ENCODE measurements at places on chromosomes 3 and 15.

DNA sequence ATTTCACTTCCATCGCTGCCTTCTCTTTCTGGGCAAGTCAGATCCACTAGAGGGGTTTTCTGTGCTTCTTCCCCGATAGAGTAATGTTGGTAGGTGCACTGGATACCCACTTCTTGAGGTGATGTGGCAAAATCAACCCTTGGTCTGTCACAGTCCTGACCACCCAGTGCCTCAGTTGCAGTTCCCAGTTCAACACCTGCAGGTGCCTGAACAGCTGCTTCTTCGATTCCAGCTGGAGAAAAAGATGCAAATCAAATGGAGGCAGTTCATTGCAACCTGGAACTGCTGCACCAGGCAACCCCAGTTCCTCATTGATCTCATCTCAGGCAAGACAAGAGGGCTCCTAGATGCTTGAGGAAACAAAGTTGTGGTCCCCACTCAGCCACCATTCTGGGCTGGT lies 186.6 kb downstream of the UBE2E2 start:
- DNase-seq, result no peak

DNA sequence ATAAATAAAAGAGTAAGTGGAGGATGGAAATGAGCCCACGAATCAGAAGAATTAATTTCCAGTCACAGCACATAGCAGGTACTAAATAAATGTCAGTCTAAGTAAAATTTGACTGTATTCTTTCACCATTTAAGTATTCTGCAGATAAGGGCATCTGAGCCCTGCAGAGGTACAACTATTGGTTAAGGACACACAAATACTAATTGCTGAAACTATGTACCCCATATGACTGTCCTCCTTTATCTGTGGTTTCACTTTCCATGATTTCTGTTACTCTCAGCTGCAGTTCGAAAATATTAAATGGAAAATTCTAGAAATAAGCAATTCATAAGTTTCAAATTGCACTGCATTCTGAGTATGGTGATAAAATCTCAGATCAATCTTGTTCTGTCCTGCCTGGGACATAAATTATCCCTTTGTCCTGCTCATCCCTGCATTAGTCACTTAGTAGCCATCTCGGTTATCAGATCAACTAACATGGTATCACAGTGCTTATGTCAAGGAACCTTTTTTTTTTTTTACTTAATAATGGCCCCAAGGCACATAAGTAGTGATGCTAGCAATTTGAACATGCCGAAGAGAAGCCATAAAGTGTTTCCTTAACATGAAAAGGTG lies 95.1 kb downstream of the LSAMP start:
- DNase-seq, result no peak

DNA sequence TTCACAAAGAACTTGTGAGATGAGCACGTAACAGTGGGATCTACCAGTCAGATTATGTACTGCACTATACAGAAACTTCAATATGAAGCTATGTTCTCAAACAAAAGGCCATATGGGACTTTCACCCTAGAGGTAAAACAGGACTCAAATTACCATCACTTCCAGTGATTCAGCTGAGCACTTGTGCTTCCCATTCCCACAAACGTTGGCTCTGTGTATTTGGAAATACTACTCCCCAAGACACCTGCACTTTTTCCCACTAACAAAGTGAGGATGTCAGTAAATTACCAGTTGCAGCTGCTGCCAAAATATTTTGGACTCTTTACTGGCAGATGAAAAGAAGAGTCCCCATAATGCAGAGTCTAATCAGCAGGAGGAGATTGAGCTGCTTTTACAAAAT lies 1570.1 kb downstream of the SI start:
- DNase-seq, result no peak

DNA sequence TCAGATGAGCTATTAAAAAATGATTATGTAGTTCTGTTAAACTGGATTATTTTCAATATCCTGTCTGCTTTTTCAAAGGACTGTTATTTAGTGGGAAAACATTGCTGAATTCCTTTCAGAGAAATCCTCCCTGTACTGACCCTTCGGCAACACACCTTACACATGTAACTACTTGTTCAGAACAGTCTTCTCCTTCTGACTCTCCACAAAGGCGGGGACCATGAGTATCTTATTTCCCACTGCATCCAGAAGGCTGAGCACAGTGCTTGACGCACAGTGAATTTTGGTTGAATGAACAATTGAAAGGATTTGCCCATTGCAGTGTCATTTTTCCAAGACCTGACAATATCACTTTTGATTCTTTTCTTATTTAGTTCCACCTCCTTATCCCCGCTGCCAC lies 23.1 kb upstream of the CFAP161 start:
- no peak for DNase-seq

GRCh38 chr15:41125063-41125669 lies 9.1 kb upstream of the INO80 start:
- no peak for DNase-seq

- DNase-seq, result no peak
Measured at GRCh38 chr3:169528289-169528688, 135.2 kb downstream of the MECOM start.

- DNase-seq, result no peak
Measured at GRCh38 chr3:115657168-115657567, 33.9 kb downstream of the GAP43 start.

DNA sequence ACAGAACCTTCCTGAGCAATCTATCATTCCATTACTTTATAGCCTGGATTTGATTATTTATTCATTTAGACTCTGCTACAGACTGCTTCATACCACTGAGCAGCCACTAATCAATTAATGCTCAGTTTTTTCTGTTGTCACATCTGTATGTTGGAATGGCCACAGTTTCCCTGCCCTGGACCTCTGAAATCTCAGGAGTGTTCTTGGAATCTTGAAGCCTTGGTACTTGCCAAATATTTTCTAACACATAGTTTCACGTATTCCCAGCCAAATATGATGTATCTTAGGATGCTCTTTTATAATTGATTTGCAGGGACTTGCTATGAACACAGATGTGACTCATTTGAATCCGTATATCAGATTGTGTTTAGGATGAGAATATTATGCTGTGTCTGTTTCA lies 225.8 kb downstream of the TAFA4 start:
- DNase-seq, result no peak

GRCh38 chr15:73143763-73144155 lies 91.5 kb downstream of the NEO1 start:
- DNase-seq, result no peak

- DNase-seq, result no peak
Measured at GRCh38 chr3:97838393-97838792, 16.6 kb downstream of the CRYBG3 start.

DNA sequence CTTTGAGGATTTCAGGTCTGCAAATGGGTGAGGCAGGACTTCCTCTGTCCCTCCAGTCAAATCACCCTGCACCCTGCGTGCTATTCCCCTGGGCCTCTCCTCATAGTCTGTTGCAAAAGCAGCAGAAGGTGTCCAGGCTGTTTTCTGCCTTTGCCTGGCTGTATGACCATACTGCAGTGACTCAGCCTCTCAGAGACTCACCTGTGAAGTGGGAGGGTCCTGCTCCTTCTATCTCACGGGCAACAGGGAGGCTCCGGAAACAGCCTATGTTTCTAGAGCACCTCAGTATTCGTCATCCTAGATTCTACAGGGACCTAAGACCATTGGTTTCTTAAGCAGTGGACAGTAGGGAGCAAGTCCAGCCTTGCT lies 216.4 kb downstream of the TLE3 start:
- DNase-seq, result no peak

- DNase-seq, result no peak
Measured at GRCh38 chr15:93118904-93119303, 29.9 kb upstream of the RGMA start.

DNA sequence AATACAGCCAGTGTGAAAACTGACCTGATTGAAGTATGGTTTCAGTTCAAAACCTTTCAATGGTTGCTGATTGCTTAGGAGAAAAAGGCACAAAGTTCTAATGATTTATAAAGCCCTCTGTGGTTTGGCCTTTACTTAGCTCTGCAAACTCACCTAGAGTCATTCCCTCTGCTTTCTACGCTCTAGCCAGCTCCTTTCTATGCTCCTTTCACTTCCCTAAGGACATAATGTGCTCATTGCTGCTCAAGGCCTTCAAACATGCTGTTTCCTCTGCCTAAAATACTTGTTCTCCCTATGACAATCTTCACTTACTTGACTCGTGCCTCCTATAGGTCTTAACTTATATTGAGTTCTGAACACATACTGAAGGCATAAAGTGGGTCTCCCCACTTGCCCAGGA lies 19.0 kb downstream of the RPL39L start:
- DNase-seq, result no peak

GRCh38 chr15:100572362-100572983 lies 29.5 kb downstream of the LINS1 start:
- no peak for DNase-seq

- no peak for DNase-seq
Measured at GRCh38 chr3:74592359-74592758, 22.1 kb downstream of the CNTN3 start.

- peak; percentile 30 for DNase-seq
Measured at GRCh38 chr3:56467108-56467507, 1.2 kb downstream of the ERC2 start.

DNA sequence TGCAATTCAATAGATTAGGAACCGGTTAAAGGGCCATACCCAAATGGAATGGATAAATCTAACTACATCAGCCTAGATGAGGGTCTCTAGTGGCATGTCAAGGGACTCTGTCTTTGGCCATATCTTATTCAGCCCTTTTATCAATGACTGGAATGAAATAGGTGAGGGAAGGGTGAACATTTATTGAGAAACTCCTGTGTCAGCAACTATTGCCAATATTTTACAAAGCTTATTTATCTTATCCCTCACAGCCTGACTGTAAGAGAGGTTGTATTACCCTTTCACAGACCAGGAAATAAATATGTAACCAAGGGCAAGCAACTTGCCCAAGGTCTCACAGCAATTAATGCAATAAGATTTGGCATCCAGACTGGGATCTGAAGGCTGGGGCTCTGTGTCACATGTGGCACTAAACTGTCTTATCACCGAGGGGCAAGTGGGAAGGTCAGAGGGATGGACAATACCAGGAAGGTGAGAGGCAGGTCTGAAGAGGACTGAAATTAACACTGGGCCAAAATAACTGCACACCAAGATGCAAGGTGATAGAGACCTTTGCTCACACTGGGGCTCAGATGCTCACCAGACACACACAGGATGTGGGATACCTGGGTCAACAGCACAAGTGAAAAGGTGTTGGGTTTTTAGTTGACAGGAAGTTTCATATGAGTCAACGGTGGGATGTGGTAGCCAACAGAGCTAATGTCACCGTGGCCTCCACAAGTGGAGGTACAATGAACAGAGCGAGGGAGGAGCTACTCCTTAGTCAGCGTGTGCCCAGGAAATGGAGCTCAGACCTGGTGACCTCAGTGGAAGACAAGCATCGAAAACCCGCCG lies 261.3 kb downstream of the RPLP1 start:
- DNase-seq, result peak; percentile 63

DNA sequence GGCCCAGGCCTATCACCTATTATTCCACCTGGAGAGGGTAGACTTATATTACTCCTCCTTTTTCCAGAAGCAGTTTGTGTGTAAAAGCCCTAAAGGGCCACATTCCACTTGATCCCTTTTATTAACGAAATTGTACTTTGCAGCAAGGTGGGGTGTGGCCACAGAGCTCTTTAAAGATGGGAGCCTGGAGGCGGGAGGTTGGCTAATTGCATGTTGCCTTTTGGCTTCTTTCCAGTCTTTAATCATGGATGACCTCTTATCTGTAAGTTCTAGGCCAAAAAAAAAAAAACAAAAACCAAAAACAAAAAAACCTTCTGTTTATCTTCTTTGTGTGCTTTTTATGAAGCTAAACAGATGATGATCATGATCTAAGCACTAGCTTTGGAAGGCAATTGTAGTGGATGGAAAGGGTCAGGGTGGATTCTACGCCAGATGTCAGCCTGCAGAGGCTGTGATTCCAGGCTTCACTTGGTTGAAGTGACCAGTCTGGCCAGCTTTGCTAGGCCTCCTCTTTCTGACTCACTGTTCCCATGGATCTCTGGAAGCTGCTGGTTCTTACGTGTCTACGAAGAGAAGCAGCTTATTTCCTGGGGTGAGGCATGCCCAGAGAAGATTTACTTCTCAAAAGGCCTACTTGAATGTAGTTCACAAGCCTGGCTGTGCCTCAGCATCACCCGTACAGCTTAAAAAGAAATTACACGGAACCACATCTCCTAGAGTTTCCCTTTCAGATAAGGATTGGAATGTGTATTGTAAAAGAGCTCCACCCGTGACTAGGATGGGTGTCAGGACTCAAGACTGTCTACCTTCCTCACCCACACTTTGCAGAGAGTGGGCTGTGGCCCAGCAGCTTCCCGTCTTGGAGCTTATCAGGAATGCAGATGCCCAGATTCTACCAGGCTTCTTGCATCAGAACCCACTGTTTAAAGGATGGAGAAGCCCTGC lies 330.9 kb upstream of the C2CD4B start:
- no peak for DNase-seq

- no peak for DNase-seq
Measured at GRCh38 chr15:85276921-85277320, 103.5 kb upstream of the AKAP13 start.

DNA sequence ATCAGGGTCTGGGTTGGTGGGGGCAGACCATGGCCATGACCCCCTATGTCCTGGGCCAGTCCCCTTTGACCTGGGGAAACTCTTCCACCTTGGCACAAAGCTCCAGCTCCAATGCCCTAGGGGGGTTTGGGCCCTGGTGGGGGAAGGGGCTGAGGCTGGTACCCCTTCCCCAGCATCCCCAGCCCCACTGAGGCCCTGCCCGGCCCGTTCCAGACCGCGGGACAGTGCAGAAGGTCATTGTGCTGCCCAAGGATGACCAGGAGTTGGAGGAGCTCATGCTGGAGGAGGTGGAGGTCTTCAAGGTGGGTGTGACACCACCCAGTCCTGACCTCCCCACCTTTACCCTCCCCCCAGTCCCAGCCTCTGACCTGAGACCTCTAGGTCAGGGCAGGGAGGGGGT lies 6.2 kb upstream of the GNAT1 start:
- DNase-seq, result no peak

GRCh38 chr3:142664311-142664710 lies 59.5 kb upstream of the TRPC1 start:
- no peak for DNase-seq

Data from activated T-cell treated with anti-CD3 and anti-CD28 coated beads for 24 hours (primary cell).